Brain microvascular endothelial cell (primary cell): ENCODE measurements at places on chromosomes 4 and X.

- no peak for DNase-seq
These were observed 21.0 kb upstream of the ETNPPL start for GRCh38 chr4:108783665-108784463.

GRCh38 chr4:16694173-16694883 lies 204.1 kb downstream of the LDB2 start:
- DNase-seq, result no peak

DNA sequence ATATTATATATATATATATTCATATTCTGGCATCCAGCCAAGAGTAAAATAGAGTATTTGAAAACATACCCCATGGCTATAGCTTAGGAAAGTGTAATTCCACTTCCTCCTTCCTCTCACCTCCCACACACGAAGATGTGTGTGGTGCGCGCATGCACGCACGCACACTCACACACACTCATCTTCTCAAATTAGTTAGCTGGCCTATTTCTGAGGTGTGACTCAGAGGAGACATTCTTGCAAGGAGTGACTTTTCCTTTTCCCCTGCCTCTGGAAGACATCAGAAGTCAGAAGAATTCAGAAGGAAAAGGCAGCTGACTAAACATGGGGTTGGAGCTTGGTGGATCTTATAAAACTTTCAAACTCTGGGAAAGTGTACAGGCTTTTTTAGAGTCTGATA lies 8.8 kb downstream of the ENPEP start:
- peak; percentile 86 for DNase-seq

- DNase-seq, result peak; percentile 89
These were observed 98.9 kb downstream of the HPGD start for GRCh38 chr4:174423257-174423944.

DNA sequence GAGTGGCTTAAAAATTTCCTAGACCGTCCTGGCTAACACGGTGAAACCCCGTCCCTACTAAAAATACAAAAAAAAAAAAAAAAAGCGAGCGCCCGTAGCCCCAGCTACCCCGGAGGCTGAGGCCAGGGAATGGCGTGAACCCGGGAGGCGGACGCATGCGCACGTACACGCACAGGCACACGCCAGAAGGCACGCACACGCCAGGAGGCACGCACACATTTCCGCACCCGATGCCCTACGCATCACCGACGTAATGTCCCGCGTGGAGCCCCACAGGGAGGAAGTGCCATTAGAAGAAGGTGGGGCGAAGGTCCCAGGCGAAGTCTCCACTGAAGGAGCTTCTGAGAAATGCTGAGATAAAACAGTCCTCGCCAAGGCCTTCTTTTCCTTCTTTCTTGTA lies 41.4 kb downstream of the NLGN4X start:
- no peak for DNase-seq
